Progenitor cell of endocrine pancreas (in vitro differentiated cells): ENCODE measurements at places on chromosomes 3 and 15.

DNA sequence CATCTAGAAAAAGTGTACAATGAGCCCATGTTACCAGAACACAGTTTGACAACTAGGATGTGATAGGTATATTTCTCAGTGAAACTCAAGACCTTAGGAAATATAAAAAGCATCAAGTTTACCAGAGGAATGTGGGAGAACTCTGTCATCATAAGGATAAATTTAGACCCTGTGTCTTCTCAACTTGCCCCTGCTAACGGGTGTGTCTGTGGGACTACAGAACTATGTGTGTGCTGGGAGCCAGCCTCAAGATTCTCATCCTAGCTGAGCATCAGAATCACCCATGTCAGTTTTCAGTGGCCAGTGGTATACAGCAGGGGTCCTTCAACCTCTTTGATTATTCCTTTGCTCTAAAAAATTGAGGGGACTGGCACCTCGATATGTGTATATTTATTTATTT lies 393.3 kb downstream of the PLCL2 start:
- no peak for DNase-seq

- no peak for DNase-seq
These were observed 48.7 kb downstream of the ARRDC4 start for GRCh38 chr15:98009169-98009568.

DNA sequence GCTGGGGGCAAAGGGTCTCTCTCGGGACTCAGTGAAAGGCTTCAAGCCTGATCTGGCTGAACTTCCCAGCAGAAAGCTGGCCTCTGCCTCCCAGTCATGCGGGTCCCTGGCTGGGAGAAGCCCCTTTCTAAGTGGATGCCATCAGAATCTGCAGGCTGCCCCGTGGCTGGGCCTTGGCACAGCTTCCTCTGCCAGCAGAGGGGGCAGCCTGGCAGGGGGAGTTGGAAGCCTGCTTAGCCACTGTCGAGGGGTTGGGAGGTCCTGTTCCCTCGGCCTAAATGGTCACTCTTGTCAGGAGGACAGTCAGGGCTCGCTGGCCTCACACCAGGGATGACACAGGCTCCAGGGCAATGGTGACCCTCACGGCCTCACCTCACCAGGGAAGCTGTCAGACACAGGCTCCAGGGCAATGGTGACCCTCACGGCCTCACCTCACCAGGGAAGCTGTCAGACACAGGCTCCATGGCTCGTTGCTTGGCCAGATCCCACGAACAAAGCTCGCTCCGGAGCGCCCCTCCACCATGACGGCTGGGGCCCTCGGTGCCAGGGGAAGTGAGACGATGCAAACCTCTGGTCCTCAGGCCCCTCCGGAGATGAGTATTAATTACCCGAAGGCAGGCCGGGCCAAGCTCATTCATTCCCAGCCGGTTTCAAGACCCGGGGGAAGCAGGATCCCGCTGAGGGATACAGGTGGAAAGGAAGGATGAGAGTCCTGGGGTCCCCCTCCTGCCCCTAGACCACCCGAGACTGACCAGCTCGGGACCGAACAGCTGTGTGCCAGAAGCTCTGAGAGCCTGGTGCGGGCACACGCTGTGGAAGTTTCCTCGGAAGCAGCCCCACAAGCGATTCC lies 151.0 kb downstream of the CHSY1 start:
- DNase-seq: no peak

- no peak for DNase-seq
These were observed 12.7 kb upstream of the CFAP91 start for GRCh38 chr3:119690043-119690656.

DNA sequence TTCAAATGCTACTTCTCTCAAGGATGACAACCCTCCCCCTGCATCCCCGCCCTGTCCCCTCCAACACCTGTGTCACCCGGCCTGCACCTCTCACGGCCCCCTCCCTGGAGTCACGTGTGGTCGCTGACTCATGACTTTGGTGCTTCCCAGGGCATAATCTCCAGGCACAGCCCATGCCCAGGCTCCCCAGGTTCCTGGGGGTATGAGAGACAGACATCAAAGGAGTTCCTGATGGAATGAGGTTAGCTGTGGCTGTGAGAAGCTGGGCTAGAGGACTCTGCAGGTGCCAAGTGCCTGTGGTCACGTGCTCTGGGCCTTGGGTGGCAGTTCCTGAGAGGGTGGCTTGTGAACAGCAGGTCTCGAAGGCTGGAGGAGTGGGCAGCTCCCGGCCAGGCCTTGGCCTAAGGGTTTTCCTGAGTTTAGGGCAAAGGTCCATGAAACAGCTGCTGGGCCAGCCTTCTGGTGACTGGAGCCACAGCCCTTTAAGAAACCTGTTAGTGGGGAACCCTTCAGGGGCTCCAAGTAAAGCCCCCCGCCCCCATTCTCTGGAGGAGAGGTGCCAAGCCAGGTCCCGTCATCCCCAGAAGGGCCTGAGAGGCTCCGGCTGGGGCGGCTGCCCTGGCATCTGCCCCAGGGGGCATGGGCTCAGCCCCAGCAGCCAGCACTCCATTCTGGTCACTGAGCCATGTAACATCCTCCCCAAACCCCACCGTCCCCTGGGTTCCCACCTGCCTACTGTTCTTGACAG lies 230.0 kb downstream of the XXYLT1 start:
- DNase-seq: no peak

- no peak for DNase-seq
These were observed 131.0 kb downstream of the RPLP1 start for GRCh38 chr15:69583626-69584025.

DNA sequence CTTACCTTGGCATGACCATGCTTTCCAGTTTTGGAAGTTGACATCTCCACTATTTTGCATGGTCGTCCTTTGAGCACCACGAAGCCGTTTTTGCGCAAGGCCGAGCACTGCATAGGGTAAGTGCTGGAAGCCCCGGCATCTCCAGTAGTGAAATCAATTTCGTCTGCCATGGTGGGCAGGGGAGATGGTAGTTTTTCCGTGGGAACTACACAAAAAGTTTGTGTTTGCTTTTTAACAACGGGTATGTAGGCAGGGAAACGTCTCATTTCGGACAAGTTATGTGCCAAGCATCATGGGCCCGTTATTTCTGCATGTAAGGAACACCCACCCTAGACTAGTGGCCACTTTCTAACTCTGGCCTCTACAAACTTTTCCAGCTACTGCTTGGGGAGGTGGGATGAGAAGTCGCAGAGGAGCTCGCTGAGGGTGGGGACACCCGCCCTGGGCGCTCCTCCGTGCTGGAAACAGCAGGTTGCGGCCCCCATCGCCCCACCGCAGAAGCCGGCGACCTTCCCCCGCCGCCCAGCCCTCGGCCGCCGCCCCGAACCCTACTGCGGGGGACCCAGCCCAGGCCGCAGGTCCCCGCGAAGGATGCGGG lies 701 bp downstream of the EIF5A2 start:
- no peak for DNase-seq

DNA sequence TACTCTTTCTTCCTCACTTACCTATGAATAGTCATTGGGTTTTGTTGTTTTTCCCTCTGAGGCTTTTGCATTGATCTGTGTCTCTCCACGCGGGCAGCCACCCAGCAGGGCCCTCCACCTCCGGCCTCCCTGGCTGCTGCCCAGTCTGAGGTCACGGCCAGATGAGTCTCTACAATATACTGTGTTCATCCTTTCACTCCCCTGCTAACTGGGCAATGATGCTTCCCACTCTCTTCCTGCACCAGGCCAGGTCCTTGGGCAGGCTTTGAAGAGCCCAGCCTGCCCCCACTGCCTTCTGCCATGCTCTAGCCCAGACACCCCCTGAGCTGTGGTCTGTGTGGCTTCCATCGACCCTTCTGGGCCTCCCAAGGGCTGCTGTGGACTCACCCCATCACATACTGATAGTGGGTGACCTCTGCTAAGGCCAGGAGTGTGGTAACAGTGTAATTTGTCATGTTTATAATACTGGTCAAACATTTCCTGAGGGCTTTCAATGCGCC lies 18.0 kb downstream of the PDIA5 start:
- no peak for DNase-seq

DNA sequence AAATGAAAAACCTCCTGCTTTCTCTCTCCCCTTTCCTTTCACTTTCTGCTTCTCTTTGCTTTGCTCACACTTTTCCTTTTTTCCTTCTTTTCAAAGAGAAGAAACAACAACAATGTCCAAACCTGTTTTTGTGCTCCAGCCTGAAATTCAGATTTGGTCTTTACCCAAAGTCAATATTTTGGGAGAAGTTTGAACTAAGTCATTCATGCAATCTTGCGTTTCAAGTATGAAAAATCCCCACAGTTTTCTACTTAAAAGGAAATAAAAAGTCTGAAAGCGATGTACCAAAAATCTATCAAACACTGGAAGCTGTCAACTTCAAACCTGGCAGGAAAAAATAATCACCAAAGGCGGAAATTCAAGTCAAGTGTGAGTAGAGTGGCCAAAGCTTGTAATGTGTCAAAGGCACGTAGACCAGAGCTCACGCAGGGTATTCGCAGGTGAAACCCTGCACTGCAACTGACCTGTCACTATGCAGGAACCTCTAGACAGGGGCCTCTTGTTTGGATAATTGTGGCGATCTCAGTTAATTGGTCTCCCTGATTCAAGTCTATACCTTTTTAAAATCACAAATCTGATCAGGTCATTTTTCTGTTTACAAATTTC lies 118.8 kb upstream of the GALNT15 start:
- DNase-seq: no peak

DNA sequence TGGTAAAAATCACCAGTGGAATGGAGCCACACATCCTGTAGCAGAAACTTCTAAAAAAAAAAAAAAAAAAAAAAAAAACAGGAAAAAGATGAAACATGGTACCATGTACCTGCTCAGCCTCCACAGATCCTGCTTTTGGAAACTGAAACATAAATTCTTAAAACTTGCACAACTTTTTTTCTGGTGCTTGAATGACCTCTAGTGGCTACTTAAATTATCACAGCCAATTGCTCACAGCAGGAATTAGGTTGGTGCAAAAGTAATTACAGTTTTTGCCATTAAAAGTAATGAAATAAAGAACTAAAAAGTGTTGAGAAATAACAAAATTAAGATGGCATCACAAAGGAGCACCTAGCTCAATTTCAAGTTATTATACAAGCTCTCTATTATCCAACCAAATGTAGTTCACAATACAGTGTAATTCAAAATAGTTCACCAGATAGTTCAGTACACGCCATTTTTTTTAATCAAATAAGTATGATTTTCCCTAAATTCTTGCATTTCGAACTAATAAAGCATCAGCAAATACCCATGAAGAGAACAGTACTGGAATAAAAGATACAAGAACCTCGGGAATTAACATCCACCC lies 80.6 kb downstream of the ULK4 start:
- no peak for DNase-seq

GRCh38 chr15:85462029-85462428 lies 81.6 kb downstream of the AKAP13 start:
- no peak for DNase-seq

- DNase-seq: no peak
These were observed 38.7 kb downstream of the C3orf38 start for GRCh38 chr3:88188436-88188835.

GRCh38 chr15:43854801-43855200 lies 28.0 kb downstream of the WDR76 start:
- DNase-seq: no peak

- no peak for DNase-seq
These were observed 43.6 kb upstream of the CHRNB4 start for GRCh38 chr15:78684657-78685056.

- no peak for DNase-seq
These were observed 48.8 kb downstream of the PDE8A start for GRCh38 chr15:85030301-85030929.

GRCh38 chr3:50616003-50616769 lies 765 bp upstream of the MAPKAPK3 start:
- peak; percentile 76 for DNase-seq

DNA sequence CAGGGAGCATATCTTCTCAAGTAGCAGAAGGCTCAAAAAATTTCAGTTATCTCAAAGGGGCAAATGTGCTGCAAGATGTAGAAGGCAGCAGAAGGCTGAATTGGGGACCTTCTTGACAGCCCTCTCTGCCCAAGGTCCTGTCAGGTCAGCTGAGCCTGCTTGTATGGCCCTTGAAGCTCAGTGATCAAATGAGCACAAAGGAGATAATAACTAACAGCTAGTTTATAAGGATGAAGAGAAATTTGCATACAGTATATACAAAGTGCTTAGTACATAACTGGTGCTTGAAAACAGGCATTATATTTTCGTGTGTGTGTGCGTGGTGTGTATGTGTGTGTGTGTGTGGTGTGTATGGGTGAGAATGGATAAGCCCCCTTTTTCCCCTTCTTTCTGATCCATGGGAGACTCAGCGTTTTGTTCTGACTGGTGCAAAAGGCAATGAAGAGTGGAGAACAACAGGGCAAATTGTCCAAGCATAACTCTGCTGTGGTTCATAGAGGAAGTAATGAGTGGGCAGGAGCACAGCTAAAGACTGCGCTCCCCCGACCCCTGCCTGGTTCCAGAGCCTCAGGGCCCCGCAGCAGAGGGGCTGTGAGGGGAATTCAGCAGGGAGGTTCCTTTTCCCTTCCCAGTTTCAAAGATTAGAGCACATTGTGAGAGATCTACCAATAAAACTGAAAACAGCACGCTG lies 356.8 kb upstream of the NR2F2 start:
- DNase-seq: no peak

- DNase-seq: no peak
These were observed 25.7 kb downstream of the IQGAP1 start for GRCh38 chr15:90413411-90414379.

DNA sequence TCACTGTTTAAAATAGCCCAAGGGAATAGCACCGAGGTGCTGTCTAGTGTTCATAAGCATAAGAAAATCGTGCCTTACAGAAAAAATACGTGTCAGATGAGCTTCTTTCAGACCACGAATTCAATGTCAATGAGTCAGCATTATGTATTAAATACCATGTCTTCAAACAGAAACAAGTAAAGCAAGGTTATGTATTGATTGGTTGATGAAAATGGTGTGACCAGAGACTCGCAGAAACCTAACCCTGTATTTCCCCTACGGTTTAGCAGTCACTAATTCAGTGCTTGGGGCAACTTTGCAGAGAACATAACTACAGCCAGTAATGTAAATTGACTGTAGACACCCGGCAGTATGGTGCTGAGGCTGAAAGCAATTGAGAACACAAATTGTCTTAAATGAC lies 307.7 kb downstream of the IL5RA start:
- no peak for DNase-seq

DNA sequence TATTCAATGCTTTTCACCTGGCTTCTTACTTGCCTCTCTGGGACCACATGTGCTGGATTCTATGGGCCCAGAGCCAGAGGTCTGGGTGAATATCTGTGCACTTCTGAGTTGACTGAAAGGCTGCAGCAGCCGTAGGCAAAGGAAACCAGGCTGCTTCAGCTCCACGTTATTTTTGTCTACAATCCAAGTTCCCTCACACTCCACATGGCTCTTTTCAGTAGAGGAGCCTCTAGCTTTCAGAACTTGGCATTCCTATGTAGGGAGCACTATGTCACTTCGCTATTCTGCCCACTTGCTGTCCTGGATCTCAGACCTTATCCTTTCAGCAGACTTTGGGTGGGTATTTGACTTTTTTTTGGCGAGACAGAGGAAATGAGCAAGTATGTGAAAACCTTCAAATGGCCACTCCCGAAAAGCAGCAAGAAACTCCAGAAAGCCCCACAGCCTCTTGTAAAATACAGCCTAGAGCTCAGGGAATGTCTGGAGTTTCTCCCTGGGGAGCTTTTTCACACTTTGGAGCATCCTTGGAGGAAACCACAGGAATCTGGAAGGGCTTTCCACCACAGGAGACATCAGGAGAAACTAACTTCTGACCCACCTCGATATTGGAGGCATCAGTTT lies 80.9 kb downstream of the DUT start:
- DNase-seq: no peak
